ENCODE measurements at places on chromosomes 3 and 15.

- DNase-seq: no peak
These were observed 106.3 kb downstream of the CADPS start for GRCh38 chr3:62768896-62769295.

DNA sequence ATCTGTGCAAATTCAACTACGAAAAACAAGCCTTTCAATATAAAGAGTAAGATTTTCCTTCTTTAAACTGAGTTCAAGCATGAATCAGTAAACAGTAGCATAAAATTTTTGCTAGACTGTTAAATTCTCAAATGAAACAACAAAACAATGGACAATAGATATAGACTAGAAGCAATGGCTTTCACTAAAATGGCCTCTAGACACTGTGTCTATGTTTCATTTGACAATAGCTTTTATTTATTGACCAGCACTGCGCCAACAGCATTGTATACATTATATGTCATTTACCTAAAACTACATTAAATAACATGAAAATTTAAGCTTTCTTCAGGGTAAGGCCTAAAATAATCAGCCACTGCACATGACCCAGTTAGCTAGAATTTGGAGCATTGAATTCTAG is 148.5 kb downstream of the DUT start:
- no peak for DNase-seq

DNA sequence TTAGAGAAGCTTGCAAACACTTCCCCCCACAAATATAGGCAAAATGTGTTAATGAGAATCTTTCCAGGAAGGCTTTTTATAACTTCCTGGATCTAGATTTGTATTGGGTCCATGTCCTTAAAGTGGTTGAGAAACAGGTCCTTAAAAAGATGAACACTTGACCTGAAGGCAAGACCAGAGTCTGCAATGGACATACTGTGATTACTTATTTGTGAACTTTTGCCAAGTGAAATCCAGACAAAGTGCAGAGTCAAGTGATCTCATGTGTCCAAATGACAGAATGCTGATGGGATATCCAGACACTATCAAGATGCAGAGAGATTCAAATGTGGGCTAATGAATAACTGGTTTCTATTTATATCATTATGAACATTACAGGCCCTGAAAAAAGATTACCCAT is 43.8 kb downstream of the FRMD4B start:
- no peak for DNase-seq

GRCh38 chr3:67790043-67790442 is 135.6 kb upstream of the SUCLG2 start:
- no peak for DNase-seq

DNA sequence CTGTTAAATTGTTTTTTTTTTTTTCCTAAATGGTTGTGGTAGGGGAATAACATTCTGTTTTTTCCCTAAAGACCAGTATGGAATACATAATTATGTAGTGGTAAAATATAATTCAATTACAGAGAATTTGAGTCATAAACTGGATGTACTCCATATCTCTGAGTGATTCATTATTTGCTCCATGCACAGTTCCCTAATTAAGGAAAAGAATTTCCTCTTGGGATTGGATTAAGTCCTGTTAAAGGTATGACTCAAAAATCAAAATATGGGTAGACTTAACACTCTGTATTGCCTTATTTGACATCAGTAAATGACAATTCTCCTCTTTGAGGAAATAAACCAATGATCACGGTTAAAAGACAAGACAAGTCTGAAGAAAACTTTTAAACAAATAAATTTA is 78.0 kb upstream of the KCNH8 start:
- DNase-seq: no peak

- DNase-seq: no peak
These were observed 39.9 kb downstream of the RAB6B start for GRCh38 chr3:133855772-133856171.

GRCh38 chr15:69509131-69509530 is 56.5 kb downstream of the RPLP1 start:
- no peak for DNase-seq

DNA sequence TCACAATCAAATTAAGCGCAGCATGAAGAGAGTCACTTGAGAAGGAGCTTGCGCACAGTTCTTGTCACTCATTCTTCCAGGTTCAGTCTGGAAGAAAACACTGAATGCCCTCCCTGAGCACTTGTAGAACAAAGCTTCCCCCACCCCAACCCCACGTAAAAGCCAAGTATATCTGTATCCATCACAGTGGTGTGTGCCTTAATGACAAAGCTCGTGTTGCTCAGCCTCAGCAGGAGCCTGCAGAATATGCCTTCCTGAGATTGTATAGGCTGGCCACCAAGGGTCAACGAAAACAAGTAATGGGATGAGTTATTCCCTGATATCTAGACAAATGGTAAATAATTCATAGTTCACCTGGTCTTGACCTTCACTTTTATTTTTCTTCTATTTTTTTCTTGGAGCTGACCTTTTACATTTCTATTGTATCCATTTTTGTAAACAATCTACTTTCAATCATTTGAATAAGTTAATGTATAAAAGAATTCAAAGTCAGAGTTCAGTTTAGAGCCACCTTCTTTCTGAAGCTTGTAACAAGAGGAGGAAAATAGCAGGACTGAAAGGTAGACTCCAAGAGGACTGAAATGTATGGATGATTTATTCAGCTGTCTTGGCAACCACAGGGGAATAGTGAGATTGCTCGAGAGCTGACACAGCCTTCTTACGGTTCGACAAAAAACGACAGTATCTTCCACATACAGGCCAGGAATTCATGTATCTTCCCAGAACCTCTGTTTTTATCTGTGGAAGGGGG is 405.5 kb upstream of the TPM1 start:
- DNase-seq: no peak

DNA sequence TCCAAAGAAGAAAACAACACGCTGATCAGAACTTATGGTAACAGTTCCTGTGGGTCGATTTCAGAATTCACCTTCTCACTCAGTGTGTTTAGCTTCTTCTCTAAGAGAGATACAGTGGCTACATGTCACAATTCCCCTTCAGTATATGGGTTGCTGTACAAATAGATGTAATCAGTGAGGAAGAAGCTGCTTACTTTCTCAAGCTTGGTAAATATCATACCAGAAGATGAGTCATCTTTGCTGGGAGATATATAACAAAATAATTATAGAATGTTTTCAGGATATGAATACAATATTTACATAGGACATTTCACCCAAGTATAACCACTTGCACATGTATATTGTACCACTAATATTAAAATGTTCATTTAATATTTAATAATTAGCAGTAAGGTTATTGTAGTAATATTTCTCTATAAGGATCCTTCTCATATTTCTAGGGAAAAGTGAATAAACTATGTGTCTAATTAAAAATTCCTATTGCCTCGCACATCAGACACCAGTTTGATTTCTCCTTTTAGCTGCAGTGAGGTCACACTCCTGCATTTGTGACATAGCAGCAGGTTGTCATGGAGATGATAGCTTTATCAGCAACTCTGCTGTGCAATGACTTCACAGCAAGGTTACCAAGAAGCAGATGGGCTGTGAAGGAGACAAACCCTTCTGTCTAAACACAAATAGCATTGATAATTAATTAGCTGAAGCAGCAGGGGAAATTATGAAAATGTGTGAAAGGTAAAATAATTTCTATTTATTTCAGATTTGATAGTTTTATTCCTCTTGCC is 211.4 kb downstream of the TUSC7 start:
- no peak for DNase-seq

GRCh38 chr3:170221924-170222646 is at the start of gene PRKCI:
TSS of gene PRKCI (plus strand) at chr3:170222424. CDS start at chr3:170222670, 246 bp downstream.
- DNase-seq: peak; percentile 95

DNA sequence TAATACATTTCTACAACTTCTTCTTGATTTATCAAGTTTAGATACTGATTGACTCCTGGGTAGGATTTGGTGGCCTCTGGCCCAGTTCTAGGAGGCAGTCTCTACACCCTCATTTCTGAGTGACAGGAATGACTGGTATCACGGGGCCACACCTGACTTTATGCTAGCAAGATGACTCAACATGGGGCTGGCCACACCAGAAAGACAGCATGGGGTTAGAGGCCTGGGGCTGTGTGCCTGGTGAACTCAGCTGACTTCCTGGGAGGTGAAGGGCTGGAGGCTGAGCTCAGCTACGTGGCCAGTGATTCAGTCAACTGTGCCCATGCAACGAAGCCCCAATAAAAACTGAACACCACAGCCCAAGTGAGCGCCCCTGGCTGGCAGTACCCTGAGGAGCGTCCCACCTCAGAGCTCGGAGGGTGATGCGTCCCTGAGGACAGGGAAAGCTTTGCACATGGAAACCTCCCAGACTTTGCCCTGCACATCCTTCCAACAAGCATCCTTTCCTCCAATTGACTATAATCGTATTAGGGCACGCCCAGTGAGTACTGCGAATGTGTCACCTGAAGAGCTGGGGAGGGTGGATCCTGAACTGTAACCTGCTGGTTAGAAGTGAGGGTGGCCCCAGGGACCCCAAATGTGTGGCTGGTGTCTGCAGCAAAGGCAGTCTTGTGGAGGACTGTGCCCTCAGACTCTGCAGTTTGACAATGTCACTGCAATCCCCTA is 57.2 kb downstream of the NIPA2 start:
- no peak for DNase-seq

- no peak for DNase-seq
These were observed 179.3 kb downstream of the FNDC3B start for GRCh38 chr3:172218350-172219323.

DNA sequence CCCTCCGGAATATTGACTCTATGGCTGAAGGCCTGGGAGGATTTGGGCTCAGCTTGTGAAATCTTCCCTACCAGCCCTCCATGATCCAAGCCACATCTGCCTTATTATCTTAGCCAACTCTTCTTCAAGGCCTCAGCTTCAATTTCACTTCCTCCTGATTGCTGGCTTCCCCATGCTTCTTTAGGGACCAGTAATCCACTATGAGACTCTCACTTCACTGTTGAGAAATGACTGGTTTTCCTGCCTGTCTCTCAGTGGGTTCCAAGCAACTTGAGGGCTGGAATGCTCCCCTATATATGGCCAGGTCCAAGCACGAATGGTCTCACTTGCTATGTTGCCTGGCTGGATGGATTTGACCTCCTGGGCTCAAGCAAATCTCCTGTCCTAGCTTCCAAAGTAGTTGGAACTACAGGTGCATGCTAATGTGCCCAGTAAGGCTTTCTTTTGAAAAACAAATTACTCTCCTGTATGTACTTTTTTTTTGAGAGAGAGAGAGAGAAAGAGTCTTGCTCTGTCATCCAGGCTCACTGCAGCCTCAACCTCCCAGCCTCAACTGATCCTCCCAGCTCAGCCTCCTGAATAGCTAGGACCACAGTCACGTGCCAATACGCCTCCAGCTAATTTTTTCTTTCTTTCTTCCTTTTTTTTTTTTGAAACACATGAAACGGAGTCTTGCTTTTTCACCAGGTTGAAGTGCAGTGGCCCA is 7.9 kb upstream of the PIK3CB start:
- DNase-seq: no peak

DNA sequence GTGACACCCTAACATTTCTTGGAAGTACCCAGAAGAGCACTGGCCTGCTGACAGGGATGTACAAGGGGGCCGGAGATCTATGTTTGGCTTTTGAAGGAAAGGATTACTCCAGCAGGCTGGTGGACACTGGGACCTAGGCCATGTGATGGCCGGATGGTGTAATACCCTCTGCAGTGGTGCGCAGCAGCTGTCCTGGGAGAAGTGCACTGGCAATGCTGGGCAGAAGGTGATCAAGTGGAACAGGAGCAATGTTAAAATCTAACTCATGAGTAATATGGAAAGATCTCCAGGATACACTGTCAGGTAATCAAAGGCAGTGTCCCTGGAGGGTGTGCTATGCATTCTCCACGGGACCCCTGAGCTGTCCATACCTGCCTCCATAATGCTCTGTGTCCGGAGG is 71.2 kb upstream of the POMGNT2 start:
- no peak for DNase-seq

GRCh38 chr3:180184816-180185215 is 148.1 kb upstream of the PEX5L start:
- DNase-seq: no peak

GRCh38 chr15:41930867-41931222 is 37.0 kb upstream of the SPTBN5 start:
- no peak for DNase-seq

DNA sequence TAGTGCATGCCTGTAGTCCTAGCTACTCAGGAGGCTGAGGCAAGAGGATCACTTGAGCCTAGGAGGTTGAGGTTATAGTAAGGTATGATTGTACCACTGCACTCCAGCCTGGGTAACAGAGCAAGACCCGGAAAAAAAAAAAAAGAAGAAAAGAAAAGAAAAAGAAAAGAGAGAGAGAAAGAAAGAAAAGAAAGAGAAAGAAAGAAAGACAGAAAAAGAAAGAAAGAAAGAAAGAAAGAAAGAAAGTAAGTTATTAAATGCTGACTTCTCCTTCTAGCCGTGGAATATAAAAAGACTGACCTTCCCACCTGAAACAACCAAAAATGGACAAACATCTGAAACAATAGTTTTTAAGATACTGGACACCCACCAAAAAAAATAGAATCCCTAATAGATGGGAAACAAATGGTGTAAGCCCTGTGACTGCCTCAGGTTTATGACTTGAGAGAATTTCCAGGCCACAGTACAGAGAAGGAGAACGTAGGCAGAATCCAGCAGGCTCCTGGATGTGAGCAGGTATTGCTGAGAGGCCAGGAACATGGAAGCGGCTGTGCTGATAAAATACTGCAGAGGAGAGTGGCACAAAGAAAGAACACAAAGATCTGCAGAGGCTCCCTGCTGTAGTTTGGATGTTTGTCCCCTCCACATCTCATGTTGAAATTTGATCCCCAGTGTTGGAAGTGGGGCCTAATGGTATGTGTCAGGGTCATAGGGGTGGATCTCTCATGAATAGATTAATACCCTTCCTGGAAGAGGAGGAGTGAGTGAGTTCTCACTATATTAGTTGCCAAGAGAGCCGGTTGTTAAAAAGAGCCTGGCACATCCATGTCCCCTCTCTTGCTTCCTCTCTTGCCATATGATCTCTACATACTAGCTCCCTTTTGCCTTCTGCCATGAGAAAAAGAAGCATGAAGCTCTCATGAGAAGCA is 41.8 kb upstream of the PRSS50 start:
- DNase-seq: no peak

- DNase-seq: no peak
These were observed 9.7 kb downstream of the COL8A1 start for GRCh38 chr3:99648101-99648500.

GRCh38 chr15:63735449-63735848 is 98.3 kb downstream of the HERC1 start:
- no peak for DNase-seq

GRCh38 chr3:180403156-180403555 is 198.8 kb upstream of the TTC14 start:
- DNase-seq: no peak

- DNase-seq: no peak
These were observed 411.2 kb upstream of the TBL1XR1 start for GRCh38 chr3:177608443-177608842.

GRCh38 chr3:161694682-161695564 is 198.3 kb downstream of the OTOL1 start:
- no peak for DNase-seq

Data from left ventricle myocardium inferior (tissue), 1 donor.